ENCODE measurements at places on chromosomes 4 and X.

DNA sequence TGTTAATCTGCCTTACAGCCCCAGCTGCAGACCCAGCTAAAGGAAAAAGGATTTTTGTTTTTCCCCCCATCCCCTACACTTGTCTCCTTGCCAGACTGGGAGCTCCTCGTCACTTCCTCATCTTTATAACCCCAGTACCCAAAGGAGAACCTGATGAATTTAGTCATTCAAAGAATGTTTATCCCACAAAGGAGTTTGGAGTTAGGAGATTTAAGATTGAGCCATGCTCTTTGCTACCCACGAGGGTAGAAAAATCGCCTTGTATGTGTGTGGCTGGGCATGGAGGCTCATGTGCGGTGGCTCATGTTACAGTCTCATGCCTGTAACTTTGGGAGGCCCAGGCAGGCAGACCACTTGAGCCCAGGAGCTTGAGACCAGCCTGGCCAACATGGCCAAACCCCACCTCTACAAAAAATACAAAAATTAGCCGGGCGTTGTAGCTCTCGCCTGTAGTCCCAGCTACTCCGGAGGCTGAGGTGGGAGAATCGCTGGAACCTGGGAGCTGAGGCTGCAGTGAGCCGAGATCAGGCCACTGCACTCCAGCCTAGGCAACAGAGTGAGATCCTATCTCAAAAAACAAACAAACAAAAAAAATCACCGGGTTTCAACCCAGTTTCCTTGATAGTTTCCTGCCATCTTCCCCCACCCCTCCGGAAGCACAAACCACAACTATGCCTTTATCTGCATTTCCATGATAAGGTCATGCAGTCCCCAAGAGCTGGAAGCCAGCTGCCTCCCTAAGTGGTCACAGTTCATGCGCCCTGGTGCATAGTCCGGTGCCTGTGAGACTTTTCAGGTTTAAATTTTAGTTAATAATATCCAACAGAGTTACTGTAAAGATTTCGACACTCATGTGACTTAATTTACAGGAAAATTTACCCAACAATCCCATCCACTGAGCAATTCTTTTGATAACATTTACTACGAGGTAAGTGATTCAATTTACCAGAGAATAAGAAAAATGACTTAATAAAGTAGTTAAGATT lies 1.5 kb downstream of the CFAP97 start:
- DNase-seq = peak; percentile 24

DNA sequence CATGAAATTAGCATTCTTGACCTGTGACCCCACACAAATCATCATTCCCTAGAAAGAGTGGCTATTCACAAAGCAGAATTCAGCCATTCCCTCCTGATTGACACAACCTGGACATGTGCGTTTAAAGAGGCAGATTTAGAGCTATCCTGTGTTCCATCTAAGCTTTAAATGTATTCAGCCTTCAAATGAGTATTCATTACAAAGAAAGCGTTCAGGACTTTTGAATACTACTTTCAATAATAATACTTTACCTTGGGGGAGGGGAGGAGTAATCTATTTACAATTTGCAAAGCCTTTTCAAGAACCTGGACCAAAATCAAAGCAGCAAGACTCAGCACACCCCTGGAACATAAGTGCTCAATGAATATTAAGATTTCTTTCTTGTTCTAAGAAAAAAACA lies 22.5 kb upstream of the GPC4 start:
- DNase-seq = no peak

DNA sequence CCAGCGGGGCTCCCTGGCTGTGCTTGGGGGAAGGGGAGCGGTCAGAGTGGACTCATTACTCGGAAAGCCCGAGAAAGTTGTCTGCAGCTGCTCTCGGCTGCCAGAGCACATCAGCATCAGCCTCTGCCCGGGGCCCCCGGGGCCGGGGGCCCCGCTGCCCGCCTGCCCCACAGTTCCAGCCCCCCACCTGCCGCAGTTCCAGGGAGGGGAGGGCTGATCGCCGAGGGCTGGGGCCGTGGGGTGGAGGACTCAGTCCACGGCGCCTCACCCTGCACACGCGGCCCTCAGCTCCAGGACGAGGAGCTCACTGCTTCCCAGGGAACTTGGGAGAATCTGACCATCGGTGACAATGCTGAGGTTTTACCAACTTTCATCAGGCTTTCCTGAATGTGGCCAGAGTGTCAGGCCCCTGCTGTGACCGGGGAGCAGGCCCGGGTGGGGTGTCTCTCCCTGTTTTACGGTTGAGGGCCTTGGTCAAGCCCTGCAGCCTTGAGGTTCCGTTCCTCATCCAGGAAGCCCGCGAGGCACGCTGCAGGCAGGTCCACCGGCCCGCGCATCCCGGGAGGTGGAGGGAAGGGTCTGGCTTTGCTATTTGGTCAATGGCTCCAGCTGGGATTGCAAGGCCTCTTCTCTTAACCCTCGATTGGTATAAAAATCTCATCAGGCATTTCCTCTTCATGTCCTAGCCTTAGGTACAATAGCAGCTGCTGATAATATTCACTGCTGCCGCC lies 57.2 kb downstream of the CPZ start:
- DNase-seq = no peak

DNA sequence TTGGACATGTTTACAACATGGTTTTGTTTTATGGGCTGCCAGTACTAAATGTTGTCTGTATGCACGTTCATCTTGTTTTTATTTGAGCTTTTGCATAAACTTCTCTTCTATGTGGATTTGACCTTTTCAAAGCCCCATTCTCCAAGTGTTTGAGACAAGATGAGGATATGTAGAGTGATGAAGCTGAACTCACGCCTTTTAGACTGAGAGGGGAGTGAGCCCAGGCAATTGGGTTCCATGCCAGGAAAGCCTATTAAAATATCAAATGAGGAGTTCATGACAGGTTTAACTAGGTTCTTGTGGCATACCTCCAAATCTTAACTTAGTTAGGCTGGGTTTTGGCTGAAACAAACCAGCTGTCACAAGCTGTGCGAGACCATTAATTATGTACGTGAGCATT lies 170.4 kb upstream of the LDB2 start:
- no peak for DNase-seq

DNA sequence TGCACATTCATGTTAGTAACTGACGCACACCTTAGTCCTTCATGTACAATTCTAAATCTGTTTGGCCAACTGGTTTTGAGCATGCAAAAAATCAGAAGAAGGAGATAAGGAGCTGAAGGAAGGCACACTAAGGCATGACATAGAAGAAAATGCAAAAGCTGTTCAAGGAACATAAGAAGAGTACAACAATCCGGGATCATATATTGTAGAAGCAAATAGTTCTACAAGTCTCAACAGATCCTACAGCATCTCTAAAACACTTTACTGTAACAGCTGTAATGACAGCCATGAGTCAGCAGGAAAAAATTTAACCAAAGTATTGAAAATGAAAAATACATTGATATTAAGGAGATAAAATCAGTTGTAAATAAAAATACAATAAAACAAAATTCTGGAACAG lies 57.7 kb downstream of the KLHL13 start:
- DNase-seq = no peak

DNA sequence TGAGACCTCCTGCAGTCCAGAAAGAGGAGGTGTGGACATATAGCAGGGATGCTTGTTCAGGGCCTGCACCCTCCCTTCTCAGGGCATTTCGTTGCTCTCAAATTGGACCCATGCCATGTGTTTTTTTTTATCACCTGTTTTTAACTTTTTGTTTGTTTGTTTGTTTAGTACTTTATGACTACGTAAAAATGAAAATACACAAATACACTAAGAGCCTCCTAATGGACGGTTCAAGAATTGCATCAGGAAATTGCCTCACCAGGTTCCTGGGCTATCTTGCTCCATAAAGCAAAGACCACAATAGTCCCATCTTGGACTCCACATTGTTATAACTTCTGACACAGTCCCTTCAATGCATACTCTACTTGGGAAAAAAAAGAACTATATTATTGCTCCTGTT lies 1685.9 kb upstream of the TENM3 start:
- DNase-seq = no peak

- no peak for DNase-seq
These were observed 181.6 kb downstream of the LARP7 start for GRCh38 chr4:112818594-112818965.

DNA sequence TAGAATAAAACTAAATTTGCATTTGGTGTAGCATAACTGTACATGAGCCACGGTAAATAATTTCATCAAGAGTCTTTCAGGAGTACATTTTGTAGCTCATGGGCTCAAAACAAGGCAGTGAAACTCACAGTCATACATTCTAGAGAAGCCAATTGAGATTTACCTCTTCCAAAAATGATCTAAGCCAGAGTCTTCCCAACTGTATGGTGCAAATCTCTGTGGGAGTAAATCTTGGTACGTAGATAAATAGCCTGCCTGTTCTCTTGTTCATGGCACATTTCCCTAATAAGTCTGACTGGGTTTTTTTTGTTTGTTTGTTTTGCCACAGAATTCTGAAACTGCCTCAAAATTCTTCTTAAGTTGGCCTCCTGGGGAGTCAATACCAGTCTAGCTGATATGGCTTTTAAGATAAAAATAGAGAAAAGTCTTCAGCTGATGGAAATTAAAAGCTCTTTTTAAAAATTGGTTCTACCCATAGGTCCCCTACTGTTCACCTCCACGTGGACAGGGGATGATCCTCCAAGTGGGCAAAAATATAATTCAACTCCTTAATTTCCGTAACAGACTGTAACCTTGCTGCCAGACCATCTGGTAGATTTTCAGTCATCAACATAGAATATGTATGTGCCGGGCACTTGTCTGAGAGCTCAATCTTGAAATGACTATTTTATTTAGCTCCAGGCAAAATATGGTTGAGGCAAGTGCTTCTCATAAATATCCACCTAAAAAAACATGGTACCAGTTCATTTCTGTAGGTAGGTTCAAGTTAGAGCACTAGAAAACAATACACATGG lies 365.4 kb downstream of the PDHA2 start:
- no peak for DNase-seq

DNA sequence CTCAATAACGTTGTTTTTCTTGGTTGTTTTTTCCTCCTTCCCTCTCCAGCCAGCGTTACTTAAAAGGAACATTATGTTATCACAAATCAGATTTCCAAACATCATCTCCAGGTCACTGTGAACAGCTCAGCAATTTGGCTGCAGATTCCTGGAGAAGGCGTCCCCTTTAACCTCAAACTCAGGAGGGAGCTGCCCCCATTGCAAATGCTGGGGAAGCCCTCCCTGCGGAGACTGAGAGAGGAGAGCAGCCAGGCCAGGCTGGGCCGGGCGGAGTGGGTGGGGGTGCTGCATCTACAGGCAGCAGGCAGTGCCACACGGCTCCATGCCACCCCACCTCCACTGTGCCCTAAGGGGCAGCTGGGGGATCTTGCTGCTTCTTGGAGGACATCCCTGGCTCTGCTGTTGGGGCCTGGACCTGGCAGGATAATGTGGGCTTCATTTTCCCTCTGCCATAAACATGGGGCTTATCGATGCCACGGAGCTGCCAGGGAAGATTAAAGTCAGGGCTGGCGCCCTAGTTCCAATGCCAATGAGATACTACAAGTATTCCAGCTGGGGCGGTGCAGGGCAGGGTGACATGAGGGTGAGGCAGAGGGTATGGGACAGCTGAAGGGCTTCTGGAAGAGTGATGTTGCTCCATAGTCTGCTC lies 148.8 kb downstream of the PJA1 start:
- DNase-seq = no peak

DNA sequence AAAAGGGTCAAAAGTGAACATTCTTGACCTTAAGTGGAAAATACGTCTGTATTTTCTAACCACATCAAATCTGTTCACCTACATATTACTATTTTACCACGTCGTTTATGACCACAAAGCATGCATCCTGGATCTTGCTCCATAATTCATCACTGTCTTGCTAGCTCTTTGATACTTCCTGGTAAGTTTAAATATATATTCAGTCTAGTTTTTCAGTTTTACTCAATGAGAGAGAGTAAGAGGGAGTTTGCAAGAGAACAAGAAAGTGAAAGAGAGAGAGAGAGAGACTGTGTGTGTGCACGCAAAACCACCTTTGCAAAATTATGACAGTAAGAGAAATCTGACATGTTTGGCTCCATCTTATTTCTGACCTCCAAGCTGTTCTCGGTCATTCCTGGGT lies 173.7 kb upstream of the GALNTL6 start:
- no peak for DNase-seq

DNA sequence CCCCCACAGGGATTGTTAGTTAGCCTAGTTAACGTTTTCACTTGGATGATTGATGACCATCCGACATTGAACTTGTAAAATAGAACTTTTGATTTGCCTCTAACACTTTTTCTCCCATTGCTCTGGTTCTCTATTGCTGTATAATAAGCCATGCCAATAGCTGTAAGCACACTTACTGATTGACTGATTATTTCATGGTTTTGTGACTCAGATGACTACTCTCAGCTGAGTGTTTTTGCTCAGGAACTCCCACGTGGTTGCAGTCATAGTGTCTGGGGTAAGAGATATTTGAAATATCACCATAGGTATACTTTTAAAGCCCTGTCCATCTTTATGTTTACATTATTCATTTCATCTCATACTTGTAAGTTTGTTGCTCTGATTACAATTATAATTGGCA lies 1285.5 kb downstream of the STIM2 start:
- DNase-seq = no peak

DNA sequence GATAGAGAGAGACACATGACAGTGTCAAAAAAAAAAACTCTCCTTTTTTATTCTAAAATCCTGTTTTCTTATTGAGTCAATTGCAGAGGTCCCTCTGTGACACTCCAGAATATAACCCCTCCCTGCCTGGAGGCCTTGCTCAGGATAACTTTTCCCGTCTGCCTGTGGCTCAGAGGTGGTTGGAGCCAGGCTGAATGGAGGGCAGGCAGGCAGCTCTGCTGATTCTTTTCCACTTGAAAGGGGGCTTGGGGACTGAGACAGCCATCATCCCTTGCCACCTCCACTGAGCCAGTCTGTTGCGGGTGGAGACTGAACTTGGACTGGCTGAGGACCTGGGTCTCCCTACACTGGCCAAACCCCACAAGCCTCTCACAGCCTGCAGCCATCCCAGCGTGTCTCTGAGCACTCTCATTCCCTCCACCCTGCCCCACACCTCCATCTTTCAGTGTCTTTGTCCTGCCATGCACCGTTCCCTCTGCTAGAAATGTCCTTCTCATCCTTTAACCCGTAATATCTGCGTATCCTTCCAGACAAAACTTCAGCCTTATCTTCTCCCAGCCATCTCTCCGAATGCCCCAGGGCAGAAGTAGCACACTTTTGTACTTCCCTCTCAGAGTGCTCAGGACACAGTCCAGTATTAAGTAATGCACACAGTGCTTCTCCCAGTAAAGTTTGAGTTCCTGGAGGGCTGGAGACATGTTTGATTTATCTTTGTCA lies 139.9 kb downstream of the CHIC2 start:
- DNase-seq = no peak

DNA sequence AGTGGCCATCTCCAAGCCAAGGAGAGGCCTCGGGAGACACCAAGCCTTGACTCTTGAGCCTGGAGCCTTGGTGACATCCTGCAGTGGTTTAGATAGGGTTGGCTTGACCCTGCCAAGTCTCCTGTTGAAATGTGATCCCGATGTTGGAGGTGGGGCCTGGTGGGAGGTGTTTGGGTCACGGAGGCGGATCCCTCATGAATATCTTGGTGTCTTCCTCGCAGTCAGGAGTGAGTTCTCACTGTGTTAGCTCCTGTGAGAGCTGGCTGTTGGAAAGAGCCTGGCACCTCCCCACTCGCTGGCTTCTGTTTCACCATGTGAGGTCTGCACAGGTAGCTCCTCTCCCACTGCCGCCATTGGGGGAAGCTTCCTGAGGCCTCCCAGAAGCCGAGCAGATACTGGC lies 38.8 kb downstream of the ADRA2C start:
- DNase-seq = no peak

- no peak for DNase-seq
These were observed 157.9 kb upstream of the DKK2 start for GRCh38 chr4:107194005-107194404.

- no peak for DNase-seq
These were observed 652 bp downstream of the SRPX start for GRCh38 chrX:38220024-38220414.
